H7 (cell line): ENCODE measurements at places on chromosomes 5 and 9. TPM values are rescaled to one million over a fixed set of nuclear protein-coding genes. Genes with fewer than 3 reads are reported as not detected.

PHF24 gene
- 0.37 and 0.42 TPM in 2 replicates for total RNA-seq

HSD17B4 gene
- 339 and 409 TPM in 2 replicates for total RNA-seq

DNA sequence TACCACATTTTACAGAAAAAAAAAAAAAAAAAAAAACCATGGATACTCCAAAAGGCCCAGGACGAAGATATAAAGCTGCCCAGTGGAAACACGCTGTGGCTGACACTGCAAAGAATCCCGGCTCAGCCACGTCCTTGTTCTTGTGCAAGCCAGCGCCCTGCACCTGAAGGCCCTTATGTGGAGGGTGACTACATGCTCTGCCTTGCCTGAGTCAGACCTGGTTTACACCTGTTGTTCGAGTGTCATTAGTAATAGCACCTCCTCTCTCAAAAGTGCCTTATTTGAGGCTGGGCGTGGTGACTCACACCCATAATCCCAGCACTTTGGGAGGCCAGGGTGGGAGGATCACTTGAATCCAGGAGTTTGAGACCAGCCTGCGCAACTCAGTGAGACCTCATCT, 54.3 kb upstream of the ZSWIM6 start:
- DNase-seq: no peak

- DNase-seq: no peak
Measured at GRCh38 chr5:117255211-117256027, 680.8 kb upstream of the SEMA6A start.

- no peak for DNase-seq
Measured at GRCh38 chr5:115194676-115195075, 25.0 kb upstream of the TRIM36 start.

- DNase-seq: peak; percentile 74
Measured at GRCh38 chr5:15003511-15003920, 131.9 kb upstream of the ANKH start.

- no peak for DNase-seq
Measured at GRCh38 chr9:38422555-38423260, 1.5 kb downstream of the IGFBPL1 start.

- DNase-seq: peak; percentile 54
Measured at GRCh38 chr5:36150676-36151433, 832 bp downstream of the LMBRD2 start.
